RPMI7951 (cell line): ENCODE measurements at places on chromosomes 5 and 9. TPM values are rescaled to one million over a fixed set of nuclear protein-coding genes. Genes with fewer than 3 reads are reported as not detected.

DNA sequence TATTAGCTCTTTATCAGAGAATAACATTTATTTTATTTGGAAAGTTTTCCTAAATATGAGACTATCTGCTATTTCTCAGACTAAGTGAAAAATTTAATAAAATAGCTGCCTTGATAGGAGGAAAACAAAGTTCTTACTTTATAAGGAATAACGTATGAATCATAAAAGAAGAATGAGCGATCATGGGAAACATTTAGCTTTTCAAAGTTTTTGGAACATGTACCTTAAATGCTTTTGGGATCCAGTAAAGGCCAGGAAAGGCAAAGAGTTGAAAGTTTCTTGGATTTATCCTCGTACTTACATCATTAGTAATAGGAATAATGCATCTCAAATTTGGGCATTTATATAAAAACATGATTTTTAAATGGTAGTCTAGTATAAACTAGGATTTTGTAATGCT, 19.4 kb downstream of the OGN start:
- no peak for DNase-seq

The SLC1A1 gene
- 5.2 and 6.0 TPM in 2 replicates for total RNA-seq

GRCh38 chr9:72618811-72619210, 97.4 kb downstream of the TMC1 start:
- DNase-seq = no peak

DNA sequence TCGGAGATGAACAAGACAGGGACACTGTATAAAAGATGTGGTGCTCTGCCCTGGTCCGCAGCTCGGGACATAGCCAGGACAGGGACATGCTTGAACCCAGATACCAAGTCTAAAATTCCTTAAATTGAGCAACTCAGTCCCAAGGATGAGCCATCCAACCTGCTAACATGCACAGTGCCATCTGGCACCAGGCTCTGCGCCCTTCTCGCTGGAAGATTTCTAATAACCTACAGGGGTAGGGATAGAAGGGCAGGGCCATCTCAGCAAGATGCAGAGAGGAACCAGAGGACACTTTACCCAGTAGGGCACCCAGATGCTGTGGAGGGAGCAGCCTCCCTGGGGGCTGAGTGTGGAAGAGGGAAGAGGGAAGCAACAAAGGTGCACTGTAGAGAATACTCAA, 60.1 kb downstream of the SEMA4D start:
- no peak for DNase-seq
